ENCODE measurements at places on chromosomes 1 and 21.

GRCh38 chr1:154772606-154773506 is 97.2 kb downstream of the KCNN3 start:
- no peak for DNase-seq

DNA sequence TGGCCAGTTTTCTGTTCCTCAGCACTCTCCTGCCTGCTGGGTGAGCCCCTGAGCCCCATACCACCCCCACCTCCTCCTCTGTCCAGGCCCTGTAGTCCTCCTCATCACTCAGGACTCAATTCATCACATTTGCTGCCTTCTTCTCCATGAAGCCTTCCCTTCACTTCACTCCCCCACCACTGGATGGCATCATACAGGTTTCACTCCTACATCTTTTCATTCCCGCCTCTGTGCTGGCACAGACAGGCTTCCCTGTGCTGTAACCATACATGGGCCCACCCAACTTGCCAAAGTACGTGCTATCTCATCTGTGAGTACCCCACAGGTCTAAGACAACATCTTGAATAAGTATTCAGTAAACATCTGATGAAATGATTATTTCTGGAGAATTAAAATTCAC is 56.9 kb downstream of the SLC45A1 start:
- peak; percentile 10 for DNase-seq

- DNase-seq, result no peak
These were observed 52.8 kb upstream of the LYPLAL1 start for GRCh38 chr1:219120624-219121544.

- no peak for DNase-seq
These were observed 61.2 kb upstream of the TENT5C start for GRCh38 chr1:117544509-117545109.

DNA sequence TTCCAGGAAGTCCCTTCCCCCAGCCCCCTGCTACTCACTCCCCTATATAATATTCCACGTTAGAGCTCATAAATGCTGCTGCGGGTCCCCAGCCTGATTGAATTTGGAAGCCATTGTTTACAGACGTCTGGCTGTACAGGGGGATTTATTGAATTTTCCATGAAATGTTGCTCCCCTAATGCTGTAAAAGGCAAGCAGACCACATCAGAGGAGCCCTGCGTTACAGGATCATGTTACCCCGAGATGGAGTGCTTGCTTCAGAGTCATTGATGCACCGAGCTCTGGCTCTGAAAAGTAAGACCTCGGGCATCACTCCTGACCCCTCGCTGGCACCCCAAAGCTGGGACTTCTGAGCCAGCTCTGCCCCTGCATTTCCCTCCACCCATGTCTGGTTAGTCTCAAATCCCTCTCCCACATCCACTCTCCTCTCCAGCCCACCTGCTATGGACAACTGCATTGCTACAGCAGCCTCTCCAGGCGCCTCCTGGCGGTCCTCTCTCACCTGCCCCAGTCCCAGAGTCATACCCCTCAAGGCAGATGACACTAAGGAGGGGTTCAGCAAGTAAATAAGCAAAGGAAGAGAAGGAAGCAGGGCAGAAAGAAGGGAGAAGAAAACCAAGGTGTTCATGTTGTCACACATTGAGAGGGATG is 127.8 kb downstream of the TMEM53 start:
- DNase-seq, result no peak

DNA sequence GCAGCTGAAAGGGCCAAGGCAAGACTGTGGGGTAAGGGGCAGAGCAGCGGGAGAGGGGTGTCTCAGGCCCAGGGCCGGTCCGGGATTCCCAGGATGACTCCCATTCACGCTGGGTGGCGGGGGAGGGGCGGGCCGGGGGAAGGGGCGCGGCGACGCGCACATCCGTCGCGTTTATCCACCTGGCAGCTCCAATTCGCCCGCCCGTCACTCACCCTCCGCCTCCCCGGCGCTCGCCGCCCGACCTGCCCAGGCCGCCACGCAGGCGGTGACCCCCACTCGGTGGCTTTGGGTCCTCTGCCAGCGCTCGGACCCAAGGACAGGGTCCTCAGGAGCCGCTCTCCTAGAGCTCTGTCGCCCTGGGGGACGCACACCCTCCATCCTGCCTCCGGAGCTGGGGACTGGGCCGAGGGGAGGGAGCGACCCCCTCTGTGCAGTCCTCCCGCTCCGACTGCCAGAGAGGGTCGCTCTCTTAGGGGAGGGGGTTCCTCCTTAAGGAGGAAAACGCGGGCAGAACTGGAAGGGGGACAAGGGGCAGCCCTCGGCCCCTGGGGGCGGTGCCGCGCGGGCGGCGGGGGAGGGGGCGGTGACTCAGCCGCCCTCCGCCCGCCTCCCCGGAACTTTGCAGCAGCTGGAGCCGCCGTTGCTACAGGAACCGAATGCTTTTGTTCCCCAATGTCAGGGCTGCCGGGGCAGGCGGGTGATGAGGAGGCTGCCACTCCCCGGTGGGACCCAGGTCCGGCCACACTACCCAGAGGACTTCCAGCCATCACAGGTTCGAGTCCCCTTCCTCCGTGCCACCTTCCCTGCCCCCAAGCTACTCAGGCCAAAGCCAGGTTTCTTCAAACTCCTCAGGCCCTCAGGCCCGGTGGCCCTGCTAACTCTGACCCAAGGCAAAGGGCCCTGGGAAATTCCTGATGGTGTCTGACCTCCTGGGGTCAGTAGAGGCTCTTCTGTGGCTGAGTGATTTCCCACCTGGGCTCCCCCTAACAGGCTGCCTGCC is 3.4 kb downstream of the ADGRB2 start:
- peak; percentile 43 for DNase-seq

- no peak for DNase-seq
These were observed 697 bp downstream of the AGO3 start for GRCh38 chr1:35931446-35932157.

GRCh38 chr1:39701049-39701439 is 9.8 kb upstream of the HPCAL4 start:
- no peak for DNase-seq

DNA sequence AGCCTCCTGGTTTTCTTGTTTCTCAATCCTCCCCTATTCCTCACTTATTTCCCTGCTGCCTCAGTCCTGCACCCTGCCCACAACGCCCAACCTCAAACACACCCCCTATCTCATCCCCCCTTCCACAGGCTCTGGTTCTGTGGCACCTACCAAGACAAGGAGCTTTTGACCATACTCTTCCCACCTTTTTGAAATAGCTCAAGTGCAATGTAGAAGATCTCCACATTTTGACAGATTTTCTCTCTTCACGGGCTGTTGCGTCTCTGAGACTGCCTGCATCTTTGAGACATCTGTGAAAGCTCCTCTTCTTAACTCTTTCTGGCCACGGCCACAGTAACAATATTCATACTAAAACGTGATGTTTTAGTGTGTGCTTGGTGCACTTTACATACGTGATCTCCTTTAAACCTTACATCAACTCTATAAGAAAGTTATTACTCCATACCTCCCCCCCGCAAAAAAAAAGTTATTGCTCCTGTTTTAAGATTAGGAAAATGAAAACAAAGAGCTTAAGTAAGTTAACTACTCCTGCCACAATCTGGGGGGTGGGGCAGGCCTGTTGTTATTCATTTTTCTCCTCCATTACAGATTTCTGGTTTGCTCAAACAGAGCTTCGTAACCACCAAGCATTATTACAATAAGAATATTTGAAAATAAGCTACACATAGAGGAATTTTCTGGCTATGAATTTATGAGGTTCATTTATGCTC is 1.8 kb upstream of the SERBP1 start:
- no peak for DNase-seq

DNA sequence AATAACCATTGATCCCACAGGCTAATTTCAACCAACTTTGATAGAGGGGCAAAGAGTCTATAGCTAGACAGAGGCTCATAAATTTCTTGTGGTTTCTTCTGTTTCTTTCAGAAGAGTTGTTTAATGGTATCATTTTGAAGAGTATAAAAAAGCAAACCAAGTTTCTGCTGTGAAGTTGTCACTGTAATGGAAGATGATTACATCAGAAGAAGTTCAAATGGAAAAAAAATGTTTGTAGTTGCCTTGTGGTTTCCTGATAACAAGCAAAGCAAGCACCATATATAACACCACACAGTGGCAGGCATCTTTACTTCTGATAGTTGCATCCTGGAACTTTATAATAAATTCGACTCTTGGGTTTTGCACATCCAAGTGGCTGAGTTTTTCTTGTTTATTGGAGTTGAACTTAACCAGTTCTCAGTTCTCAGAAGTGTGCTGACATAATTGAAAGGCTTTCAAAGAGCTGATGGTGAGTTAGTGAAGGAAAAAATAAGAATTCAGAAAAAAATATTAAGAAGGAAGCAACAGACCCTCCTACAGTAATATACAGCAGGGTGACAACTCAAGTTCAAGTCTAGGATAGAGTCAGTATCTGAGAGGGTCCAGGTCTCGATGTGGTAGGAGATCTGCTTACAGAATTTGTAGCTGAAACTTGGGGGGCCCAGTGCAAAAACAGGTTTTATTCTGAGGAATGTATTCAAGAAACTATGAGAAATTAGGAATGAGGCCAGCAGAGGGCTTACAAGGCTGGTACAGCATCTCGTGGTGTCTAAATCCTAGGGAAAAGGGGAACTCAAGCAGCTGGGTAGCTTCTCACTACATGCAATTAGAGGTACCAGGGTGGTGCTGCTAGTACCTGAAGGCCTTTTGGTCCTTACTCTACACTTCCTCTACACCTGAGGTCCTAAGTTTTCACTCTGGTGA is 123.5 kb downstream of the CRB1 start:
- DNase-seq, result no peak

GRCh38 chr1:160781186-160781766 is 14.7 kb upstream of the LY9 start:
- DNase-seq, result no peak

GRCh38 chr1:47577303-47578025 is 139.6 kb downstream of the FOXD2 start:
- no peak for DNase-seq

- peak; percentile 49 for DNase-seq
These were observed 10.3 kb upstream of the LMNA start for GRCh38 chr1:156104065-156104810.

DNA sequence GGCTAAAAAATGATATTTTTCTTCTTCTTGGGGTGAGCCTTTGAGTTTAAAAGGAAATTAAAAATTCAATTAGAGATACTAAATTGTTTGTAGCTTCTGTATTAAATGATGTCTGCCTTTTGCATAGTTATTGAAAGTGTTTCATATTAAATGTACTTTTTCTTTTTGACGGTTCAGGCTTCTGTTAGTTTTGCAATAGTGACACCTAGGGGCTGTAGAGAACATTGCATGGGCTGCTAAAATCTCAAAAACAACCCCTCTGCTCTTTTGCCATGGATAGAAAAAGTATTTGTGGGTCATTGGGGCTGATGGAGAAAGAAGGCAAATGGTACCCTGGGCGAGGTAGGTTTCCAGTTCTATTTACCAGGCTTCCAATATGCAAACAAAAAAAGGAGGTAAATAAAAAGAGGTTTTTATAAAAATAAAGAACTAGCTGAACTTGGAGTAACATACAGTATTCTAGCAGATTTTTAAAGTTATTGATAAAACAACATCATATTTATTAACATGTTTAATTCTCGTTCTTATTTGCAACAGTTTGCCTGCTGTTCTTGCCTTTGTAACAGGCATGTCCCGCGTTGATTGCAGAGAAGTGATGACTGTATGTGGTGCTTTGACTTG is 115.4 kb upstream of the HOOK1 start:
- DNase-seq, result peak; percentile 30

GRCh38 chr1:212700892-212701819 is 1.5 kb upstream of the BATF3 start:
- DNase-seq, result no peak

DNA sequence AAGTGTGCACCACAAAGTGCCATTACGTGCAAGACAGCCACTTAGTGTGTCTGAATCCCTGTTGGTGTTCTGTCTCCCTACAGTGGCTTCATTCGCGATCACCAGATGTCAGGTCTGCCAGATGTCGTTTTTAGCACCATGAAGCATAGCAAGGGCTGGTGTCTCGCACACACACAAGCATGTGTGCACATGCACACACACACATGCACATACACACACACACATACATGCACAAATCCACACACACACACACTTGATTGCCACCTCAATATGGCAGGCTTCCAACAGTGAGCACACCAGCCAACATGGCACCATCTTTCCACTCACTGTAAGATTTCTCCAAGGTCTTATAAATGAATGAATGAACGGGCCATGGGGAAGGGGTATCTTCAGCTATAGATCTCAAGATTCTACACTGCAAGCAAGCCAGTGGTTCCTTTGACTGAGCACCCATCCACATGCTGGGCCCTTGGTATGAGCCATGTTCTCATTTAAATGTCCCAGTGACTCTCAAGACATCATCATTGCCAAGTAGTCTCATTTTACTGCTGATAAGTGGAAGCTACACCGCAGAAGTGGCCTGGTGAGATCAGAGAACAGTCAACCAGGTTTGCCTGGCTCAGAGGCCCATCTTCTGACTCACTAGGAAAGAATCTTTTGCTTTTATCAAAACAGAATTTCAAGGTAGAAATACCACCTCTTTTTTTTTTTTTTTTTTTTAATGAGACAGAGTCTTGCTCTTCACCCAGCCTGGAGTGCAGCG is 84.9 kb downstream of the SIM2 start:
- DNase-seq, result no peak

- DNase-seq, result no peak
These were observed 153.4 kb downstream of the PBX1 start for GRCh38 chr1:164712131-164713036.
